ENCODE measurements at places on chromosomes 7 and 10. TPM values are rescaled to one million over a fixed set of nuclear protein-coding genes. Genes with fewer than 3 reads are reported as not detected.
A peak's percentile ranks its signal among the peaks of the same experiment; 100 is the strongest.

GRCh38 chr7:18202315-18203045 lies 174.8 kb upstream of the PRPS1L1 start:
- H3K4me3 ChIP-seq = no peak overlapping the region
- no peak overlapping the region for H3K27ac ChIP-seq
- H3K4me1 ChIP-seq = no peaks in the 10 kb centered on the region
- no peaks in the 10 kb centered on the region for H3K27me3 ChIP-seq

Gene JAZF1
- total RNA-seq = 2.7 TPM

Gene TAS2R4
- total RNA-seq = 0.42 TPM

GRCh38 chr10:123149568-123150270 lies 1.8 kb downstream of the HMX2 start:
- no peak for DNase-seq
- H3K27me3 ChIP-seq = peaks cover 43% of the 10 kb centered on the region
- peak overlapping the region; percentile 47 for H3K4me3 ChIP-seq
- no peaks in the 10 kb centered on the region for H3K36me3 ChIP-seq
- no peak overlapping the region for H3K27ac ChIP-seq

DNA sequence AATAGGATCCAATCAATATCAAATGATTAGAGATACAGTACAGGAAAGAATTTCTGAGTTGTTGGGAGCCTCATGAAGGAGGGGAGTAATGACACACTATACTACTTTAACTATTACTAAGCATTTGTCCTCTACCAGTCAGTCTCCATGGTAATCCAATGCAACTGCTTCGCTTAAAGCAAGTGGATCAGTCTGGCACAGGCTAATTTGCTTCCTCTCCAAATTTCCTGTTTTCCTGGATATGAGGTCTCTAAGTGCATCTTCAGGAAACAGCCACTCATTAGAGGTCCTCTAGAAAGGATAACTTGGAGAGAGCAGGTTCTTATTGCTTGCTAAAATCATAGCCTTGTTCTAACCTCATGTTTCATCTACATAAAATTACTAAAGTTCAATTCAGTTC lies 8.4 kb upstream of the SEPTIN7 start:
- DNase-seq = no peak
- H3K27me3 ChIP-seq = no peaks in the 10 kb centered on the region
- no peak overlapping the region for H3K27ac ChIP-seq
- H3K4me3 ChIP-seq = no peak overlapping the region

Gene STAG3
- total RNA-seq = 0.40 TPM

Gene CCDC3
- total RNA-seq = 12.5 TPM

GRCh38 chr10:128373071-128373749 lies 247.0 kb upstream of the MKI67 start:
- no peaks in the 10 kb centered on the region for H3K27me3 ChIP-seq
- H3K27ac ChIP-seq = no peak overlapping the region
- H3K4me1 ChIP-seq = no peaks in the 10 kb centered on the region
- no peak overlapping the region for H3K4me3 ChIP-seq

DNA sequence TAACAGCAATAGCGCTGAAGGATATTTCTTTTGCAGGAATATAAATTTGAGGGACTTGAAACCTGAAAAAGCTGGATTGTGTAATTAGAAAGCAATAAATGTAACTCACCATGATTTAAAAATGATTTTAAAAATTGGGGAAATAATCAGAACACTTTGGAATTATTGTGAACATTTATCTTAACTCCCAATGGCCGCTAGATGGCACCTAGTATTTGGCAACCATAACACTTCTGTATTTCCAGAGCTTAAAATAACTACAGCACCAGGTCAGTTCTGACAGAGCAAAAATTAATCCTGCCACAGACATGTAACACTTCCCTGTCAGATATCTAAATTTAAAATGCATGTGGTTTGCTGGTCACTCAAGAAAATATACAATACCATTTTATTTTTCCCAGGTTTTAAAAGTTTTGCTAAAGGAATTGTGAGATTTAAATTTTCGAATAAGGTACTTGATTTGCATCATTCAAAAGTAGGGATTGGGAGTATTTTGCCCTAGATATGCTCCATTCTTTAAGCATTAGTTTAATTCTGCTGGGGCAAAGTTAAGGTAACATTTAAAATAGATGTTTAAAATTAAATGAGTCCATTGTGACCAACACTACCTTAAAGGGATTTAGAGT lies 144.5 kb downstream of the PPP1R3A start:
- no peaks in the 10 kb centered on the region for H3K36me3 ChIP-seq
- no peak overlapping the region for H3K4me3 ChIP-seq
- H3K4me1 ChIP-seq = no peaks in the 10 kb centered on the region
- no peak for DNase-seq
- H3K27me3 ChIP-seq = no peaks in the 10 kb centered on the region
- H3K27ac ChIP-seq = no peak overlapping the region

GRCh38 chr10:132111871-132112341 lies 46.2 kb downstream of the JAKMIP3 start:
- no peaks in the 10 kb centered on the region for H3K4me1 ChIP-seq
- DNase-seq = no peak
- peaks cover 17% of the 10 kb centered on the region for H3K27me3 ChIP-seq
- H3K27ac ChIP-seq = no peak overlapping the region
- no peak overlapping the region for H3K4me3 ChIP-seq

- no peaks in the 10 kb centered on the region for H3K4me1 ChIP-seq
- H3K27me3 ChIP-seq = no peaks in the 10 kb centered on the region
- no peak for DNase-seq
- H3K36me3 ChIP-seq = no peaks in the 10 kb centered on the region
- H3K4me3 ChIP-seq = no peak overlapping the region
These were observed 385.1 kb upstream of the MKI67 start for GRCh38 chr10:128511284-128511683.

Gene TMEM140
- total RNA-seq = 1.3 TPM

DNA sequence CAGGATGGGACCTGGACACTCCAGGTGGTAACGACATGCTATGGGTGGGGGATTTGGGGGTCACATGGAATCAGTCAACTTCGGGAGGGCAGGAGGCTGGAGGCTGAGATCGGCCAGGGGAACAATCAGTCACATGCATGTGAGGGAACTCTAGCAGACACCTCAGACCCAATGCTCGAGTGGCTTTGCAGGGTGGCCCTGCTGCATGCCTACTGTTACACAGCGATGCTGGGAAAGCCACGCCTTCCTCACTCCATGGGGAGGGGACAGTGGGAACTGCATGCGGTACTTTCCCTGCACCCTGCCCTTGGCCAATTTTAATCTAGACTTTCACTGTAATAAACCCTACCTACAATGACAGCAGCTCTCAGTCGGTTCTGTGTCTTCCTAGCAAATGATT lies 6.6 kb upstream of the ZNF32 start:
- no peaks in the 10 kb centered on the region for H3K4me1 ChIP-seq
- no peak overlapping the region for H3K4me3 ChIP-seq
- H3K27me3 ChIP-seq = no peaks in the 10 kb centered on the region

DNA sequence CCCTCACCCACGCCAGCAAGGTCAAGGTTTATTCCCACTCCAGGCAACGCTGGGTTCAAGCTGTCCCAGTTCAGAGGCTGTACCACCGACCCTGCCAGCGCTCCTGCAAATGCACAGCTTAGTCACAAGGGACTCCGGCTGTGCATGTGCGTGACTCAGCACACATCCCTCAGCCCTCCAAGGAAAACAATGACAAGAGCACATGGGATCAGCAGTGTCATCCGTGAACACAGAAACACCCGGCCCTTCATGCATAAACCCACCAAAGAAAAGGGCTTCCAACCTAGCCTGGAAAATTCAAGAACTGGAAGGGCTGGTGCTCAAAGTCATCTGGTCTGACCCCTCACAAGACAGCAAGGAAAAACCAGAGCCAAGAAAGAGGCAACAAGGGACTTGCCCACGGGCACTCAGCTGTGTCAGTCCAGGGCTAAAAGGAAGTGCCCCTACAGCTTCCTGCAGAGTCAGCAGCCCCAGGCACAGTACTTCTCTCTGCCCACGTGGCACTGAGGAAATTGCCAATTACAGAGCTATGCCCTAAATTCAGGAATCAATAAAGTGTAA lies 106.1 kb downstream of the KCNMA1 start:
- DNase-seq = no peak
- no peaks in the 10 kb centered on the region for H3K36me3 ChIP-seq
- no peak overlapping the region for H3K27ac ChIP-seq

DNA sequence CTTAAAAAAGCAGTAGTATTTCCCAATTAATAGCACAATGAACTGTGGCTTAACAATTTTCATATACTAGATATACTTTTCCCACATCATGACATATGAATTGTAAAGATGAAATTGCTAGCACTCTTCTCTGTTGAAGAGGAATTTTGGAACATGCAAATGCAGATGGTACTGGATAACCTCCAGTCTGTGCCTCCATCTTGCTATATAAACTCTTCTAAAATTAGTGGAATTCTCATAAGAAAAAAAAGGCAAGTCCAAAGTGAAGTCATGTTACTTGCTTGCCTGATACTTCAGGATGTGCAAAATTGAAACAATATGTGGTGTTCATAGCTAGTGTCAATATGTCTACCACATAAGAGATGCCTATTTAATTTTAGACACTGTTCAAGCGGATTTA lies 570.2 kb upstream of the POM121L12 start:
- no peak overlapping the region for H3K27ac ChIP-seq
- DNase-seq = no peak
- no peaks in the 10 kb centered on the region for H3K27me3 ChIP-seq
- H3K4me3 ChIP-seq = no peak overlapping the region

Gene PRTFDC1
- total RNA-seq = 1.5 TPM

DNA sequence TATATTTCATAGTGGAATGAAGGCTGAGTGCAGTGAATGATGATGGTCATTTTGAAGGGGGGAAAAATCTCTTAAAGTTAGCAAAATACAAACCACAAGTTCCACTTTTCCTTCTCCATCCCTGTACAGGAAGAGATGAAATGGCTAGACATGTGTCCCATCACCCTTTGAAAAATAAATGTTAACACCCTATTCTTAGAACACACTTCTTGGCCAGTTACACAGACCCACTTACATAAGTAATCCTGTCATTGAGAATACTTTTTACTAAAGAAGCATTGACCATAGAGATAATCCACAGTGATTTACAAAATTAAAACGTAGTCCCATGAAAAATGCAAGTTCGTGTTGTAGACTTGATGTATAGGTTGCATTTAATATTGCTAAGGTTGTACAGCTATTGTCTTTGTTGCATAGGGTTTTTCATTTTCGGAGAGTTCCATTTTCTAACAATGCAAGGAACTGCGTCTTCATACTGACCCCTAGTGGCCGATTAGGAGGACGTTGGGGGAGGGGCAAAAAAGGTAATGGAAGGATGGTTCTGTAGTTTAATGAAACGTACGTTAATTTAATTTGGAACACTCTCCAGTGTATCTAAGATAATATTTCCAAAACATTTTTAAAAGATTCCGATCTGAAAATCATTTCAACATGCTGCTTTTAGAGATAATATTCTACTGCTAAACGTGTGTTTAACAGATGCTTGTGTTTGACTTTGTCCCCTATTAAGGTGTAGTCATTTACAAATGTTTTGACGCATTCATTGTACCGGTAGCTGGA lies 60.9 kb downstream of the ARMC3 start:
- H3K36me3 ChIP-seq = no peaks in the 10 kb centered on the region
- no peaks in the 10 kb centered on the region for H3K27me3 ChIP-seq
- H3K27ac ChIP-seq = no peak overlapping the region
- no peak overlapping the region for H3K4me3 ChIP-seq
- DNase-seq = no peak

Gene OR2A12
- total RNA-seq = not detected

Gene TMEM168
- 18.0 TPM for total RNA-seq

- H3K27me3 ChIP-seq = no peaks in the 10 kb centered on the region
- no peaks in the 10 kb centered on the region for H3K4me1 ChIP-seq
- no peak overlapping the region for H3K4me3 ChIP-seq
These were observed 59.5 kb upstream of the C1QL3 start for GRCh38 chr10:16581202-16581601.

Gene MYPN
- not detected for total RNA-seq

- no peaks in the 10 kb centered on the region for H3K27me3 ChIP-seq
- H3K4me1 ChIP-seq = no peaks in the 10 kb centered on the region
- H3K27ac ChIP-seq = no peak overlapping the region
- no peak overlapping the region for H3K4me3 ChIP-seq
These were observed 25.9 kb upstream of the PTPRZ1 start for GRCh38 chr7:121847041-121847440.

- DNase-seq = no peak
- peaks cover 16% of the 10 kb centered on the region for H3K4me1 ChIP-seq
- no peaks in the 10 kb centered on the region for H3K36me3 ChIP-seq
- H3K27ac ChIP-seq = peak overlapping the region; percentile 67
These were observed 59.9 kb downstream of the MAP3K8 start for GRCh38 chr10:30493609-30494530.

GRCh38 chr10:13787015-13787421 lies 200.3 kb downstream of the PRPF18 start:
- H3K4me1 ChIP-seq = peaks cover 22% of the 10 kb centered on the region
- no peak for DNase-seq
- H3K27ac ChIP-seq = peak overlapping the region; percentile 35

DNA sequence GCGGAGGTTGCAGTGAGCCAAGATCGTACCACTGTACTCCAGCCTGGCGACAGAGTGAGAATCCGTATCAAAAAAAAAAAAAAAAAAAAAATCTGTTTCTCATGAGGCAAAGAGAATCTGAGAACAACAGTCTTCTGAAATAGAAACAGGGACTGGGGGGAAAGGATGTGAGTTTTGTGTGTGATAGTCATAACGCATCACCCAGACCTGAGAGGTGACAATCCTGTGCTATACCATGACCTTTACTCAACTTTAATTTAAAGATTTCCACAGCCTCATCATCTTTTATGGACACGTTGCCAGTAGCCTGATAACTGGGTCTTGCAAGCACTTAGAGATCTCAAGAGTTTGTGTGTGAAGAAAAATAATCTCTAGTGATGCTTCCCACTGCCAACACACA lies 2.3 kb downstream of the ATXN7L1 start:
- no peak for DNase-seq
- H3K27ac ChIP-seq = no peak overlapping the region

Gene WDR86
- total RNA-seq = 0.80 TPM

GRCh38 chr10:84801916-84802315 lies 473.5 kb downstream of the CCSER2 start:
- no peak overlapping the region for H3K27ac ChIP-seq
- H3K4me1 ChIP-seq = no peaks in the 10 kb centered on the region
- no peaks in the 10 kb centered on the region for H3K27me3 ChIP-seq
- H3K36me3 ChIP-seq = no peaks in the 10 kb centered on the region
- no peak overlapping the region for H3K4me3 ChIP-seq
- DNase-seq = no peak
